Uterus (tissue), 4 donors: ENCODE measurements at places on chromosomes 11 and 22. TPM values are rescaled to one million over a fixed set of nuclear protein-coding genes. Genes with fewer than 3 reads are reported as not detected.

SCUBE1 gene
- 1.7 TPM for total RNA-seq

- no peak for DNase-seq
Observed at GRCh38 chr11:34650528-34650927, 29.6 kb downstream of the EHF start.

GRCh38 chr22:22799561-22799960, 88.1 kb upstream of the IGLL5 start:
- no peak for DNase-seq

DNA sequence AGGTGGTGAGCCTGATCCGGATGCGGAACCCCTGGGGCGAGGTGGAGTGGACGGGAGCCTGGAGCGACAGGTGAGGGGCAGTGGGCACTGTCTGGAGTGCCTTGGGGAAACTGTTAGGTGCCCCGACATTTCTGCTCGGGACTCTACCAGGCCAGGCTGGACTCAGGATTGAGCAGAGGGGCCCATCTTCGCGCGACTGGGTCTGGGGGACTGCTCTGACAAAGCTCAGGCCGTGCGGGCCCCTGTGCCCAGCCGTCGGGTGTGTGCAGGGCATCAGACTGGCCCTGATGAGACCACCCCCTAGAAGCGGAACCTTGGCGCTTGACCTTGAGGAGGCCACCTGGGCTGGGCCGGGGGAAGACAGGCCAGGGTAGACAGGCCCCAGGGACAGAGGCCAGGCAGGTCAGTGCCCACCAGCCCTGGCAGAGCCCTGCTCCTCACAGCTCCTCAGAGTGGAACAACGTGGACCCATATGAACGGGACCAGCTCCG, 6.3 kb downstream of the CAPN1 start:
- DNase-seq, result no peak

DNA sequence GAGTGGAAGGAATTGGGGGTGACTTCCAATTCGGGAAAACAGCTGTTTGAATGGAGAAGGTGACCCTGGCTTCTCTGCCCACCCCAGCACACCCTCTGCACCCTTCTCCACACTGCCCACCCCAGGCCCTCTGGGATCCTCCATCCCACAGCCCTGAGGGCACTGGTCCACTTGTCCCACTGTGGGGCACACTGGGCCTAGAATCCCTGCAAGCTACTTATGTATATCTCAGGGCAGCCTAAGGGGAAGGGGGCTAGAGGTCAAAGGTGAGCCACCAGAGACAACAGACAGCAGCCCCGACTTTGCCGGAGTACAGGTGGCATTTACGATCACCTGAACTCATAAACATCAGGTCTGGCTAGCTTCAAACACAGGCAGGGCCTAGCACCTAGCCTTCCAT, 673 bp upstream of the SCUBE2 start:
- no peak for DNase-seq

GRCh38 chr11:127035824-127036223, 35.3 kb upstream of the KIRREL3 start:
- DNase-seq, result no peak

DNA sequence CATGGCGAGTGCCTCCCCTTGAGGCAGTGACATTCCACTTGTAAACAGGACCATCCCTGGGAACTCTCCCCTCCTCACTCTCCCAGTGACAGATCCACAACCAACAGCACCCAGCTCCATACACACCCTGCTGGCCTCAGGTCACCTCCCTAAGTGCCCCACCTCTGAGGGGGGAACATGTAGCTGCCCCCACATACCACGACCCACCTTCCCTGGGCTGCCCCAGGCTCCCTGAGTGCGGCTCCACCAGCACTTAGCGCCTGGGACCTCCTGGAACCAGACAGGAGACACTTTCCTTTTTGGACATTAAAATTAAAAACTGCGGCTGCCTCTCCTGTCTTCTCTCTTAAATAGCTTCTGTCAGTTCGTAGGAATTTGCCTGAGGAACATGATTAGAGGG, 1140.1 kb downstream of the BRD1 start:
- DNase-seq, result no peak

DNA sequence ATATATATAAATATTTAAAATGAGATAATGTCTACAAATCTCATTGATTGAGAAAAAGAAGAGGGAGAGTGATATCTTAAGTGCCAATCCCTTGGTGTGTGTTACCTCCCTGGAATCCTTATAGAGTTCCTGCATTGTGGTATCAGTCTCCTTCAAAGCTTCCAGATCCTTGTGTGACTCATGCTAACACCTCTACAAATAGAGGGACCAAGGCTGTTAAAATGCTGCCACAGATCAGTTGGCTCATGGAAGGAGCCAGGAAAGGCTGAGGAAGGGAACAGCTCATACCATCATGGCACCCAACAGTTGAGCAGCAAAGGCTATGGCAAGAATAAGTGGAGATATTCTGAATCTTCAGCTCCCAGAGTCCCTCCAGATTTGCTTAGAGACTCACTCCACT, 163.6 kb upstream of the ISX start:
- no peak for DNase-seq

DNA sequence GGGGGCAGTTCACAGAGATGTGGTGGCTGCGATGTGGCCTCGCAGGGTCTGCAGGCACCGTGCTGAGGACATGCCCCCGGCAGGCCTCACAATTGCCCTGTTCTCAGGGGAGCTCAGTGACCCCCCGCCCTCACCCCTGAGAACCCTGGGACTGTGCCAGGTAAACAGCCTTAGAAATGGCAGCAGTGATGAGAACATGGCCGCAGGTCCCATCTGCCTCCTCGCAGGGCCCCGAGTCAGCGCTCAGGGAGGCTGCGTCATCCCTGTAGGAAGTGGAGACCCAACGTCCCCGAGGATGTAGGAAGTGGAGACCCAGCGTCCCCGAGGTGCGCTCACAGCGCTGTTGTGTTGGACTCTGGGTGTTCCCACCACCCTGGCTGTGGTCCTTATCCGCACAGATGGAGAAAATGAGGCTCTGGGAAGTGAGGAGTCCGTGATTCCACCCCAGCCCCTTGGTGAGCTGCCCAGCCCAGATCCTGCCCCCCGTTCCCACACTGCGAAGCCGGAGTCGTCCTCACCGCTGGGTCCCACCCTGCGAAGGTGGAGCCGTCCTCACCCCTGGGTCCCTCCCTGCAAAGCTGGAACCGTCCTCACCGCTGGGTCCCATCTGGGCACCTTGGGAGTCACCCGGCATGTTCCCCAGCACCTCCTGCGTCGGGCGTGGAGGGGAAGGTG, 1086.8 kb downstream of the BRD1 start:
- no peak for DNase-seq

GRCh38 chr11:87454241-87454640, 416.5 kb downstream of the TMEM135 start:
- no peak for DNase-seq

DNA sequence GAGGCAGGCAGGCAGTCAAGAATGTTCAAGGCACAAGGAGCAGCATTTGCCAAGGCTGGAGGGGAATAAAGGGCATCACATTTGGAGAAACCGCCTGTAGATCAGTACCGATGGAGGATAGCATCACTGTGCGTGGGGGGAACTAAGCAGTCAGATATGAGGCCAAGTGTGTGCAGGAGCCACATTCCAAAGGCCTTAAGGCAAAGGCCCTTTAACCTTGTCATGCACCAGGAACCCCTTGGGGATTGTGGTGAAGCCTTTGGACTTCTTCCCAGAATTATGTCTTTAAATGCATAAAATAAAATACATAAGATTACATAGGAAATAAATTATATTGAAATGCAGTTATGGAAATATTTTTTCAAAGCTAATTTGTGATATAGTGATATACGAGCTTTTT, 532.1 kb downstream of the BUD13 start:
- no peak for DNase-seq

- peak; percentile 21 for DNase-seq
Observed at GRCh38 chr11:107856981-107857517, 1.5 kb downstream of the SLC35F2 start.

GRCh38 chr11:70680781-70681281, 282.5 kb downstream of the CTTN start:
- no peak for DNase-seq

DNA sequence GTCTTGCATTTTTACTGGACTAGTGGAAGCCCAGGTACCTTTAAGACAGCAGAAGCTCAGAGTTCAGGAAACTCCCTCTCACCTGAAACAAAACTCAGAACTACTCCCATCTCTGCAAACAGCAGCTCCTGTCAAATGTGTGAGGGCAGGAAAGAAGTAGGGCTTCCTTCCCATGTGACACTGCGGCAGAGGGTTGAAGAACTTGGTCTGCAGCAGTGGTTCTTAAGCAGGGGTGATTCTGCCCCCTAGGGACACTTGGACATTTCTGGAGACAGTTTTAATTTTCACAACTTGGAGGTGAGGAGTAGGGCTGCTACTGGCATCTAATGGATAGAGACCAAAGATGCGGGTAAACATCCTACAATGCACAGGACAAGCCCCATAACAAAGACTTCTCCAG, 63.4 kb downstream of the RCN1 start:
- DNase-seq, result no peak

GRCh38 chr11:91641153-91641552, 583.5 kb upstream of the FAT3 start:
- DNase-seq, result no peak

TCN1 gene
- not detected for total RNA-seq

LRP5 gene
- 86.2 TPM for total RNA-seq

CABP4 gene
- total RNA-seq, result not detected

CLTCL1 gene
- 1.0 TPM for total RNA-seq

DNA sequence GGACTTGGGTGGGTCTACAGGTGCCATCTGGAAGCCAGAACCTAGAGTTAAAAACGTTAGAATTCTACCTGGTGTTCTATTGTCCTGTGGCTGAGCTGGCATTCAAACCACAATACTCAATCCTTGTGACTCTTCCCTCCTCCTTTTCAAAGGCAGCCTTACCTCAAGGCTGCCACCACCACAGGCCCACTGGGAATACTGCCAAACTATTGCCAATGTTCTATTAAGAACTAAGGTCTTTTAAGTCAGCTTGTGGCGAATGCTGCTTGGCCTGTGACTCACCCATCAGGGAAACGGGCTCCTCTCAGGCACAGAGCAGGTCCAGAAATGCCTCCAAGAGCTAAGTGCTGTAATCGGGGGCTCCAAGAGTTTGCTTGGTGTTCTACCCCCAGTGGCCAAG, 1008.4 kb downstream of the JRKL start:
- no peak for DNase-seq

CLNS1A gene
- 177 TPM for total RNA-seq

DNA sequence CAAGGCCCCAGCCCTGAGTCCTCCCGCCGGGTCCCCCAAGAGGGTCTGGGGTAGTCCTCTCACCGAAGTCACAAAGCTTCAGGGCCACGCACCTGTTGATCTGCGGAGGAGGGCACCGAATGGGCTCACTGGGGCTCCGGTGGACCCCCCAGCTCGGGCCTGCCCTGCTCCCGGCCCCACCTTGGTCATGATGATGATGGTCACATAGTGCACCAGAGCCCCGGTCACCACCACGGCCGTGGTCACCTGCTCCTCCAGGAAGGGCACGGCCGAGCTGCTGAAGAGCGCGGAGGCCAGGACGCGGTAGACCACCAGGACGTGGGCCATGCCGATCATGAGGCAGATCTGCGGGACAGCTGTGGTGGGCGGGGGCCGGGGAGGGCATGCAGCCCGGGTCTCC, 13.5 kb upstream of the SIGIRR start:
- no peak for DNase-seq

DNA sequence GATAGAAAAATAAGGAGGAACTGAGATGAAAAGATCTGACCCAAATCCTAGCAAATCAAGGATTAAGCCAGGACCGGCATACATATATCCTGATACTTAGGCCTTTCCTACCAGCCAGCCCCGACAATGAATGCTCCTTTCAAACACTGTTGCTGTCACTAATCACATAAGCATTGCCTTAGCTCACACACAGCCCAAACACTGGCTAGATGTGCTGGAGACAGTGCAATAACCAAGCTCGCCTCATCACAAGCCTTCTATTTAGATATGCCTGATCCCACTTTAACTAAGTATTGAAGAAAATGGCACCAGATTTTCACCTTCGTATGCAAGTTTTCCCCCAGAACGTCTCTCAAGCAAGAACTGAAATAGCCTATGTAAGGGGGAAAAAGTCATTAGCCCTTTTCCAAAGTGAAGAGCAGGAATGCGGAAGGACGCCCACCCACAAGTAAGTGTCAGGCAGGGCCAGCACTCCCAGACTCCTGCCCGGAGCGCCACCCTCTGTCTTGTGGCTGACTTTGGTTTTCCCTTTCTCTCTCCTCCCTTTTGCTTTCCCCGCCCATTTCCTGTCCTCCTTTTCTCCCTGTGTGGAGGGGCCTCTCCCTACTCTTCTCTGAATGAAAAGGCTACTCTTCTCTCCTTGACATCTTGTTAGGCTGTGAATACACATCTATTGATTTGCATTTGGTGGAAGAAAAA, 8.9 kb upstream of the OPCML start:
- DNase-seq, result no peak

- no peak for DNase-seq
Observed at GRCh38 chr11:76686261-76687079, 15.9 kb upstream of the LRRC32 start.

- DNase-seq, result no peak
Observed at GRCh38 chr11:79362206-79362757, 78.5 kb downstream of the TENM4 start.

APOBEC3G gene
- total RNA-seq, result 5.9 TPM

DNA sequence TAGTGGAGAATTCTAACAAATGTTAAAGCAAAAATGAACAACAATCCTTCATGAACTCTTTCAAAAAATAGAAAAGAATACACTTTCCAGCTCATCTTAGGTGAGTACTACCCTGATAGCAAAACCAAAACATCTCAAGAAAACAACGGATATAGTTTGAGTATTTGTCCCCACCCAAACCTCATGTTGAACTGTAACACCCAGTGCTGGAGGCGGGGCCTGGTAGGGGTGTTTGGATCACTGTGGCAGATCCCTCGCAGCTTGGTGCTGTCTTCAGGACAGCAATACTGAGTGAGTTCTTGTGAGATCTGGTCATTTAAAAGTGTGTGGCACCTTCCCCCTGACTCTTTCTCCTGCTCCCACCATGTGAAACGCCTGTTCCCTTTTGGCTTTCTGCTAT, 27.0 kb downstream of the NCAPD3 start:
- DNase-seq, result no peak

DNA sequence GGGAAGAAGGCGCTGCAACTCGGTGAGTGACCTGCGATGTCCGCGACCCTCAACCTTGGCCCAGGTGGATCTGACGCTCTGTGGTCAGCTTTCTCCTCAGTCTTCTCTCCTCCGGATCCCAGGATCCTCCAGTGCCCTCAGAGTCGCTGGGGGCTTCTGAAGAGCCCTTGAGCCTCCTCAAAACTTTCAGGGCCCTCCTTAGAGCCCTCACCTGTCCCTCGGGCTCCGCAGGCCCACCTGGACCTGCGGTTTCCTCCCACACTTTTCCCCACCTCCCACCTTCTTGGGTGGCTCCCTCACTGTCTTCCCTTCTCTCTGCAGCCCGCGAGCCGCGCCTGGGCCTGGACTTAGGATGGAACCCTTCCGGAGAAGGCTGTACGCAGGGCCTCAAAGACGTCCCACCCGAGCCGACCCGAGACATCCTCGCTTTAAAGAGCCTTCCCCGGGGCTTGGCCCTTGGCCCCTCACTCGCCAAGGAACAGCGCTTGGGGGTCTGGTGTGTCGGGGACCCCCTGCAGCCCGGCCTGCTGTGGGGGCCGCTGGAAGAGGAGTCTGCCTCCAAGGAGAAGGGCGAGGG, 335 bp downstream of the ZNF408 start:
- DNase-seq, result no peak

GRCh38 chr22:16847271-16847670, 22.1 kb upstream of the XKR3 start:
- no peak for DNase-seq

GRCh38 chr22:46024136-46024840, 47.3 kb upstream of the WNT7B start:
- DNase-seq, result peak; percentile 20

RIMBP3C gene
- total RNA-seq, result not detected
